ENCODE measurements at places on chromosomes 12 and 14.
A peak's percentile ranks its signal among the peaks of the same experiment; 100 is the strongest.

DNA sequence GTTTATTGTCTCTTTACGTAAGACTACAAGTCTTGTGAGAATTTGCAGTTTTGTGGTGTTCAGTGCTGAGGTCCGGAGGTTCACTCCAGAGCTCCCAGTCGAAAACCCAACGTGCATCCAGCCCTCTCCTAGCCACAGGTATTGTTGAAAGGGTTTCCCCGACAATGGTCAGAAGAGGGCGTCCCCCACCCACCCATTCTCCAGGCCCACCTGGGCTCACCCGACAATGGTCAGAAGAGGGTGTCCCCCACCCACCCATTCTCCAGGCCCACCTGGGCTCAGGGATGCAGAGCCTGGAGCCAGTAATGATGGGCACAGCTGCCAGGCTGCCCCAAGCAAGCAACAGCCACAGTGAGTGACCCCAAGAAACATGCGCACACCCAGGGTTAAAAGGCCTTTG, 126.8 kb upstream of the EVL start:
- DNase-seq: no peak

DNA sequence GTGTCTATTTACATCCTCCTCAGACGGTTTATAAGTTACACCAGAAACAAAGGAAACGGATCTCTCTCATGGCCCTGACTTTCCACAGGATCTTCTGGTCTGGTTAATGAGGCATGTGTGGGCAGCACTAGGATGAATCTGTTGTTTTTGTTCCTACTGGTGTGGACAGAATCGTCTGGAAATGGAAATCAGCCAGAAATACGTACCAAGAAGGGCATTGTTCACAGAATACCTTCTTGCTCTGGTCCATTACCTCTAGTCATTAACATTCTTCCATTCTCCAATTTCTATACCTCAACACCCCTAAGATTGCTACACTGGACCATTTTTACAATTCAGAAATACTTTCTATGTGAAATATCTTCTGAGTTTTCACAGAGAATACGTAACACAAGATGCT, 86.0 kb downstream of the TPH2 start:
- DNase-seq: no peak

DNA sequence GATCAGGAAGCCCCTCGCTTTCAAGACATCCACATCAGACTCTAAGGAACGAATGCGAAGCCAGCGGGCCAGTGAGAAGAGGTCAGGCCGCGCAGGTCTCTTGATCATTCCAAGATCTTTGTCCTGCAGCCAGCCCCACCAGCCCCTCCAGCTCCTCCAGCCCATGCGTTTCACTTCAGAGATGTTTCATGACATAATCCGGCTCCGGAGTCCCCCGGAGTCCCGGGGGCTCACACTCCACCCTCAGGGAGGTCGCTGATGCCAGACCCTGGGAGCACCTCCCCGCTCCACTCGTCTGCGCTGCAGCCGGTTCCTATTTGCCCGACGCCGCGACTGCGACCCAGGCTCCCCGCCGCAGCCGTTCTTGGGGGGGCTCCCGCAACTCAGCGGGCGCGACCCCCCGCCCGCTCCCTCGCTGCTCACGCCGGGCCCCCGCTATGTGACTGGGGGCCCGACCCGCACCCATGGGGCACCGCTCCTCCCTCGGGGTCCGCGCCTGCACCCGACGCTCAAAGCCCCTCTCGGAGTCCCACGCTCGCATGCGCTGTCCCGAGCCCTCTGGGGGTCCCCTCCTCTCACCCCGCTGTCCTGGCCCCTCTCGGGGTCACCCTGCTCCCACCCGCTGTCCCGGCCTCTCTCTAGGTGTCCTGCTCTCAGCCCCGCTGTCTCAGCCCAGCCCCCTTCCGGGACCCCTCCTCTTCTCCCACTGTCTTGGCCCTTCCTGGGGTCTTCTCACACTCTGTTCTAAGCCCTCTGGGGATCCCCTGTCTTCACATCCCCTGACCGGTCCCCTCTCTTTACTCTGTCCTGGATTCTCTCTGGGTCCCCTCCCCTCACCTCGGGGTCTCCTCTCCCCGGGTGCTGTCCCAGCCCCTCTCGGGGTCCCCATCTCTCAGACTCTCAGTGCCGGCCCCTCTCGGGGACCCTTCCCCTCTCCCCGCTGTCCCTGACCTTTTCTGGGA, 1.1 kb downstream of the TAOK3 start:
- peak; percentile 34 for DNase-seq

GRCh38 chr14:100857233-100857922, 31.5 kb downstream of the MEG3 start:
- no peak for DNase-seq

GRCh38 chr12:49917788-49918173, 14.1 kb upstream of the FAIM2 start:
- DNase-seq: no peak

DNA sequence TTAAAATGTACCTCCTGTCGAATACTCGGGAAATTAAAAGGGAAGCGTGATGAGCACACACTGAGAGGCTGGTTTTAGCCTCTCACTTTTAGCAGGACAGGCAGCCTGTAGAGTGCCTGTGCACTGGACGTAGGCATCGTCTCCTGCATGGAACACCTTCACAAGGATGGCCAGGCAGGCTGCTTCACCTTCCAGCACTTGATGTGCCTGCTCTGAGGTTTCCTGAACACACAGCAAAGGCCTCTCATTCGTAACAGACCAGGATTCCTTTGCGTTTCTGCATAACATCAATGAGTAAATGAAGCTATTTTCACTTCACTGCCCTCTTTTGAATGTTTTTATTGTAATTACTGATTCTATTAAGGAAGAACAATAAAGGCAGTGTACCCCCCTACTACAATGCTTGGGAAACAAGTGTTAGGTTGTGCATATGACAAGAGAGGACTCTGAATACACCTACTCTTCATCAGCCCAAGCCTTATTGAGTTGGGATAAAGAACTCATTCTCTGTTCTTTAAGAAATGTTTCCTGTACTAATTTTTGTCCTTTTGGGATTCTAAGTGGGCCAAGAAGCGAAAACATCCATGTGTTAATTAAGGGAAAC, 1077.6 kb upstream of the FOXG1 start:
- no peak for DNase-seq

- DNase-seq: no peak
These were observed 59.3 kb upstream of the PRMT8 start for GRCh38 chr12:3431686-3432085.

GRCh38 chr12:466039-466438, 6.3 kb downstream of the B4GALNT3 start:
- no peak for DNase-seq

- DNase-seq: peak; percentile 41
These were observed 141.6 kb downstream of the KICS2 start for GRCh38 chr12:64080319-64081007.

- DNase-seq: no peak
These were observed 60.0 kb downstream of the FAR2 start for GRCh38 chr12:29208936-29209701.

- DNase-seq: no peak
These were observed 7.9 kb downstream of the CCDC85C start for GRCh38 chr14:99596071-99596627.

DNA sequence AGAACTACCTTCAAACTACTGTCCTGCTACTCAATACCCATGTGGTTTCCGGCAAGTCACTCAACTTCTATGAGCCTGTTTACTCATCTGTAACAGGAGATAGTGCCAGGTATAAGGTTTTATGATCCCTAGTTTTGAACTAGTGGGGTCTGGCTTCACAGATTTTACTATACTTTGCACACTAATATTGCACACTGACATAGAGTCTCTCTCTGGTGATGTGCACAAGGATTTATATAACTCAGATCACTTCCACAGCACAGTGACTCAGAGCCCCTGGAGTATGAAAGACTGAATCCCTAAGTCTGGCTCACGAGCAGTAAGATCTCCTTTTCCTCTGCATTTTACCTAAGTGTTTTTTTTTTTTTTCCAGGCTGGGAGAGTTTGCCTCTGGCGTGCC, 69.7 kb upstream of the SLC38A2 start:
- DNase-seq: peak; percentile 72

DNA sequence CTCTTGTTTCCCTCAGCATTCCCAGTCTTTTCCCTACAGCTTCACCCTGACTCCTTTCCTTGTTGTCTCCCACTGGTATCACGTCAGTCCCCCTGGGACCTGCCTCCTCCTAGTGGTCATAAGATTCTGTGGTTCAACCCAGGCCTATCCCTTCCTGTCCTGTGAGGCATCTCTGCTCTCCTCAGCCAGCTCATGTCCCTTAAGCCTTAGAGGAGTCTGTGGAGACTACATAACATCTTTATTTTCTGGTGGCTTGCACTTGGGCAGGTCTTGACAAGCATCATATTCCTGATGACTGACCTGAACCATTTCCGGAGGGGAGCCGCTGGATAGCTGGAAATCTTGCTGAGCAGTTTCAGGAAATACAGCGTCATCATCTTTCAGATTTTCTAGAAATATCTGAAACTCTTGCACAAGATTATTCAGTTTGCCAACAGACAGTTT, 688 bp downstream of the C12orf71 start:
- DNase-seq: peak; percentile 18

- DNase-seq: no peak
These were observed 40.6 kb upstream of the CDKN3 start for GRCh38 chr14:54356172-54356571.

DNA sequence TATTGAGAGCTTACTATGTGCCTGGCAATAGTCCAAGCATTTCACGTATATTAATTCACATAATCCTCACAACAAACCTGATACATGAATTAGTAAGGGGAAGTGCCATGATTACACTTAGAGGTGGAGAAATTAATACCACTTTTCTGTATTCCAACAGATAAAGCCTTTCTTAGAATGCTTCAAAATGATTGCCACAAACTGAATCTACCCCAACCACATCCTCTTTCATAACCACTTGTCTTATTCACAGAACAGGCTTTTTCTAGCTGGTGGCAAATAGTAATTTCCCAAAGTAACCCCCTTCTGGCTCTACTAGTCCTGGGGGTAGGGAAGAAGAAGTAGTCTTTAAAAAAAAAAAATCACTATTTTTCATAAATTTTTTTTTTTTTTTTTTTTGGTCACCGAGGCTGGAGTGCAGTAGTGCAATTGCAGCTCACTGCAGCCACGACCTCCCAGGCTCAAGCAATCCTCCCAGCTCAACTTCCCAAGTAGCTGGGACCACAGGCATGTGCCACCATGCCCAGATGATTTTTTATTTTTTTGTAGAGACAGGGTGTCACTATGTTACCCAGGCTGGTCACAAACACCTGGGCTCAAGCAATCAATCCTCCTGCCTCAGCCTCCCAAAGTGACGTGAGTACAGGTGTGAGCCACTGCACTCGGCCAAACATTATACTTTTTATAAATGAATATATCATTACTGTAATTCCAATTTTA, 59.0 kb upstream of the ARID2 start:
- no peak for DNase-seq

GRCh38 chr12:71973687-71974086, 35.0 kb downstream of the TPH2 start:
- no peak for DNase-seq

DNA sequence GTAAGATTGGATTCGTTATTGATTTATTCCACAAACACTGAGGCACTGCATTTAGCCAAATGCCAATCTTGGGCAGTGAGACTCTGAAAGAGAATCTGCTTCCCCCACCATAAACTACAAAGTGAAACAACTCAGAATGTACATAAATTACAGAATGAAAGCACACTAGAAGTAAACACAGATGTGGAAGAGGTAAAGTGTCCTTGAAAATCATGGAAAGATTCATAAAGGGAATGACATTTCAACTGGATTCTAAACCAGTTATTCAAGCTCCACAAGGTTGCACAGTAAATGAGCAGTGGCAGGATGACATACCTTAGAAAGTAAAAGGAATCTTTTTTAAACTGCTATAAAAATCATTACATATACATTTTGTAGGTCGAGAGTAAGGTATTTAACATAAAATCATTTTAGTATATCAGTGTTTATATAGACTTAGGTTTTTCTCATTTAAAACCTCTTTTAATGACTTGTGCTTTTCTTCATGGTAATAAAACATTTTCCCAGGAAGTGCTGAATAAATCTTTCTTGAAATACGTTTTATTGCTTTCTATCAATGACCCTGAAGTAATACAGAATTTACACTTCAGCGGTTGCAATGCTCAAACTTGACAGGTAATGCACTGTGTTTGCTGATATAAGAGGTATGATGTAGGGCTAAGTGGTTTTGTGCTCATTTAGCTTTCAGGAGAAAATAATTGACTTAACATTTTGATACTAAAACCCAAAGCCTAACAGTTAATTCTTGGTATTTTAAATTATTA, 270.6 kb downstream of the NAV3 start:
- peak; percentile 26 for DNase-seq

GRCh38 chr12:116159175-116159574, 118.3 kb downstream of the MED13L start:
- DNase-seq: peak; percentile 75

GRCh38 chr12:68203460-68203875, 22.1 kb downstream of the IL26 start:
- no peak for DNase-seq

DNA sequence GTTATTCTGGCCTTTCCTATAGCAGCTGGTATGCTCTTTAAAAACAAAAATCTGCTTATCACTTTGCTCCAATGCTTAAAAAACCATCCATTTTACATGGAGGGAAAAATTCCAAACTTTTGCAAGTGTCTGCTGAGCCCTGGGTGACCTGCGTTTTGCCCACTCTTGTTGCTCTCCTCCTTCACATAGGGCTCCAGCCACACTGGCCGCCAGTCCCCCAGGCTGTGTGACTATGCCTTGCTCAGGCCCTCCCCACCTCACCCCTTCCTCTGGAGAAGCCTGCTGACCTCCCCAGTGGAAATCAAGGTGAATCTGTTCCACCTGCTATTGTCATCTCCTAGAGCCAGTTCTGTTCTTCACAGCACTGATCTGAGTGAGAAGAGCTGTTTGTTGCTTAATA, 126.9 kb downstream of the SLC25A47 start:
- DNase-seq: no peak

- DNase-seq: no peak
These were observed 65.1 kb upstream of the NCOR2 start for GRCh38 chr12:124632519-124632984.

DNA sequence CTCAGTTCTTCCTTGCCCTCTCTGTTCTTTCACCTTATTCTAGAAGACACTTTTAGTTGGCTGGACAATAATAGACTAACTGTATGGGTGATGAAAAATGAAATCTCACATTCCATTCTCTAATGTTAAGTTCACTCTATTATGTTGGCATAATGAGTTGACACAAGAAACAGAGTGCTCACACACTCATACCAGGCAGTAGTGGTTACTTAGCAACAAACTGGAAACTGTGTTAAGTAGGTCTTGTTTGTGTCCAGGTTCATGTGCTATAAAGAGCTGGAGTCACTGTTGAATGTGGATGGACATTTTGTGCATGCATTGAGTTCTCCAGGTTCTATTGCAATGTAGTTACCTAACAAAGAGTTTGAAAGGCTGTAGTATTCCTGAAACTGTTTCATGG, 16.9 kb upstream of the PPP4R4 start:
- DNase-seq: no peak

GRCh38 chr12:19129486-19130223, at the start of gene PLEKHA5:
Gene PLEKHA5 (plus strand): TSS chr12:19129733. CDS start chr12:19129800, 67 bp downstream.
- peak; percentile 69 for DNase-seq

DNA sequence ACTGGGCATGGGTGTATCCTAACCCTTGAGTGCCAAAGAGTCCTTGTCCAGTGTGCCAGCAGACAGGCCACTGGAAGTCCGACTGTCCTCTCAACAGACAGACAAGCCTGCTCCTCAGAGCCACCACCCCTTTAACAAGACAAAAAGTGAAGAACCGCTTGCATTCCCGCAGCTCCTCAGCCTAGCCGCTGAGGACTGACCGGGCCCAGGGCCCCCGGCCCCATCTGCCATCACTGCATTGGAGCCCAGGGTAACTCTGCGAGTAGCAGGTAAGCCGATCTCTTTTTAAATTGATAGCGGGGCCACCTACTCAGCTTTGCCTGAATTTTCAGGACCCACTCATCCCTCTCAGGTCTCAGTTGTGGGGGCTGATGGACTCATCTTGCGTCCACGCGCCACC, 68.9 kb downstream of the MOK start:
- DNase-seq: no peak

Data from mesenchymal stem cell (in vitro differentiated cells and primary cell).